H1 (cell line): ENCODE measurements at places on chromosomes 16 and 17. TPM values are rescaled to one million over a fixed set of nuclear protein-coding genes. Genes with fewer than 3 reads are reported as not detected.

GRCh38 chr16:89973654-89974335 lies 25.2 kb downstream of the DEF8 start:
- no peak for DNase-seq

DNA sequence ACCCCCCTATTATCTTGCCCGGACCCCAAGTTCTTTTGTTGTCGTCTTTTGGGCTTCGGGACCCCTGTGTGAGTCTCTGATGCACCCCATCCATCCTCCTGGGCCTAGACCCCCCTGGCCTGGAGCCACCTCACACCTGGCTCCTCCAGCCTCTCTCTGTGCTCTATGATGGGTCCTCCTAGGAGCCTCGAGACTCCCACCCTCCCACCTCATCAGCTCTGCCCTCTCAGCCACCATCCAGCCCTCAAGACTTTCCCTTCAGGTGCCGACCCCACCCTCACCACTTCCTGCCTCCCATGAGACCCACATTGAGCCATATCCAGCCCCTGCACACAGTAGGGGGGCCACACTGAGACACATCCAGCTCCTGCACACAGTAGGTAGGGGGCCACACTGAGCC lies 8.7 kb upstream of the ATP2A3 start:
- no peak for DNase-seq

- no peak for DNase-seq
Observed at GRCh38 chr17:21008992-21009671, 33.7 kb downstream of the USP22 start.

DNA sequence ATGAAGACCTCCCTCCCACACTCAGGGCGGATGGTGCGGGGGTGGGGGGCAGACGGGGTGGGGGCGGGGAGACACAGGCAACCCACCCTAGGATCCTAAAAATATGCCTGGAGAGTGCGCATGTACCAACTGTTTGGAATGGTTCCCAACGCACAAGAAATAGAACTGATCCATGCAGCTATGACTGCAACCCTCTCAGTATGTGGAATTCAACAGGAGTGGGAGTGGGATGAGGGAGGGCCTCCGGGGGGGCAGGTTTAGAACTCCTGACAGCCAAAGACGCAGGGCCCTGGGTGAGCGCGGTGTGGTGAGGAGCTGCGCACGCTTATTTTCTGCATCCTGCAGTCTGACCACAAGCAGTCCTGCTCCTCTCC lies 1.1 kb upstream of the P2RX5 start:
- DNase-seq: no peak

NHLRC4 gene
- total RNA-seq: 0.75 and 0.76 TPM in 2 replicates

SLC13A5 gene
- total RNA-seq: 1.8 and 2.6 TPM in 2 replicates

DNA sequence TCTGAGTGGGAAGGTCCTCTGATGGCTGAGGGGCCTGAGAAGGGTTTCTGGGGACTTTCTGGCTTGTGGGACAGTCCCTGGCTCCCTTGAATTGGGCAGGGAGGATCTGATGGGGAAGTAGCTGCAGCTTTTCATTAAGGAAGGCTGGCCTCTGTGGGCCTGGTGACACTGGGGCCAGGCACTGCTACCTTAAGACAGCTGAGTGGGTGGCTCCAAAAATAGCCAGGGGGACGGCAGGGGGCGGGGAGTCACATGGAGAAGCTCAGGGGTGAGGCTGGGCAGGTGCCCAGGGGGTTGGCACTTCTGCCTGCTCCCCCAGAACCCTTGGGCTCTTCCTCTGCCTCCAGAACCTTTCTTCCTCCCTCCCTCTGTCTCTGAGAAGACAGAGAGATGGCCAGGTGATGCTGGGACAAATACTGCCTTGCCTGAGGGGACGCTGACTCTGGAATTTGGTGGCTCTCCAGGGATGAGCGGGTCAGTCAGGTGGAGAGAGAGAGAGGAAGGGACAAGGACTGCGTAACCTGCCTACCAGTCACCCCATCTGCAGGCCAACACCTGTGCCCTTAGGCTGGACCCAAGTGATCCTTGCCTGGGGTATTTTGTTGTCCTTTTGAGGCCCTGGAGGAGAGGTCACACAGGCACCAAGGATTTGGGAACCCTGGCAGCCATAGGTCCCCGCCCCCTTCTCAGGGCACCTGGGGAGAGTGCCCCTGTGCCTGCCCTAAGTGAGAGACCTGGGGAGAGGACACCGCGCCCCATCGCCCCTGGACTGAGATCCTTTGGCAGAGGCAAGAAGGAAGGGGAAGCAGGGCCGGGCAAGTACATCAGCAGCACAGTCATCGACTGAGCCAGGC lies 1.7 kb upstream of the SGCA start:
- DNase-seq: no peak

- DNase-seq: no peak
Observed at GRCh38 chr17:27566671-27567562, 64.1 kb upstream of the LGALS9 start.

DNA sequence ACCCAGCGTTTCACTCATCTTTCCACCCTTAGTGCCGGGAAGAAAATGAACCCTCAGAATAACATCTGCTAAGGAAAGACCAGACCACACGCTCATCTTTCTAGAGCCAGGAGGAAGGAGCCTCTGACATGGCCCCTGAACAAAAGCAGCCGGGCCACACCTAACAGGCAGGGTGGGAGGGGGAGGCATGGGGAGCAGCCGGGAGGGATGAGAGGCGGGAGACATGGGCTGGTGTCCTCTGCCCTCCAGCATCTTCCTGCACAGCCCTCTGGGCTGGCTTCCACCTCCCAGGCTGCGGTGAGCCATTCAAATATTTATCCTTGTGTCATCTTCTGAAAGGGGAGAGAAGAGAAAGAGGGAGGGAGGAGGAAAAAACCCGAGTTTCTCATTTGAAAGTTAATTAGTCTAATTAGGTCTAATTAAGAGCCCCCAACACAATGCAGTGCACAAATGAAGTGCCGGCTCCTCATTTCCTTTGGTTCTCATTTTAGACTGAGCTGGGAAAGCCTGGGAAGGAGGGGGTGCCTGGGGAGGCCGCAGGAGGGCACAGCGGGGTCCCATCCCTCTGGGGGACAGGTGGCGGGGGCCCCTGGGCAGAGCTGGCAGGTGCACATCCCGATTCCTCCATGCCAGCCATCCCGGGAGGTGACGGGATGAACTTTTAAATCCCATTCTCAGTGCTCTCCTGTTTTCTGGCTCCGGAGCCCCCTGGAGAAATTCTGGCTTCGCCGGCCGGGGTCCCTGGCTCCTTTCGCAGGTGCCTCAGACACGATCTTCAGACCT lies 90.5 kb downstream of the ENGASE start:
- DNase-seq: no peak

DNA sequence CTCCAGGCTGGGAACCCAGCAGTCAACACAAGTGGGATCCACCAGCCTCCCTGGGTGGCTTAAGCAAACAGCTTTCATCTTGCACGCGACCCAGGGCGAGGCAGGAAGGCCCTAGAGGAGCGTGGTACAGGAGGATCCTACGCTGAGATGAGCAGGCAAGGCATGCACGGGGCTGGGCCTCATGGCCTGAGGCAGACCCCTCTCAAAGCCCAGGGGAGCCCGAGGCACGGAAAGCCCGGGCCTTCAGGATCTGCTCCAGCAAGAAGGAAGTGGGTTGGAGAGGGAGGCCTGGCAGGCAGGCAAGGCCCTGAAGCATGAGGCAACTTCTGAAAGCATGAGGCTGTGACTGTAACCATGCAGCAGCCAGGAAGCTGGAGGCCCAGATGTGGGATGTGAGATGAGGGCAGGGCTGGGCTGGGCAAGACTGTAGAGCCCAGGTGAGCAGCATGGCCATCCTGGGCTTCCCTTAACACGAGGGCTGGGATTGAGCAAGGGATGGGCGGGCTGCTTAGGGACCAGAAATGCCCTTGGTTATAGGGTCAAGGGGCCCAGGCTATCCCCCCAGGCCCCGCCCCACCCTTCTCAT lies 338.7 kb downstream of the C16orf95 start:
- DNase-seq: no peak

DNA sequence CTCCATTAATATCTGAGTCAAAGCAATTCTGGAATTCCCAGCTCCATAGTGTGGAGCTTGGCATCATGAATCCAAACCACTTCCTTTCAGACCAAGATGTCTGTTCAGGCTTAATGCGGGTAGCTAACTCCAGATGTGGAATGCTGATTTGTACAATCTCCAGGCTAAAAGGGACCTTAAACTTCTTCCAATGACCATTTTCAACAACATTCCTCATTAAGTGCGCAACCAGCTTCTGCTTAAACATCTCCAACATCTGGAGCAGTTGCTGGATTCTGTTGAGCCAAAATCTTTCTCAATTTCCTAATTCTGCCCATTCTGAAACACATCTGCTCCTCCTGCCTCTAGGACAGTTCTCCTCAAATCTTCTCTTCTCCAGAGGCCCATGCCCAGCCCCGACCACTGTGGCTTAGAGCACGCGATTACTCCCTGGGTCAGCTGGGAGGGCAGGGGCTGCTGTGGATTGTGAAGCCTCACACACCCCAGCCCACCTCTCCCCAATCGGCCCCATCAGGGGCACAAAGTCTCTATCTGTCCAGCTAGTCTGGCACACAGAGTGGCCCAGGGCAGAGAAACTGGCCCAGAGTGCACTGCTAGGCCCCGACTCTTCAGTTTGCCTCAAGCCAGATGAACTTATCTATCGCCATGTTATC lies 36.2 kb downstream of the ASPA start:
- DNase-seq: no peak

DNA sequence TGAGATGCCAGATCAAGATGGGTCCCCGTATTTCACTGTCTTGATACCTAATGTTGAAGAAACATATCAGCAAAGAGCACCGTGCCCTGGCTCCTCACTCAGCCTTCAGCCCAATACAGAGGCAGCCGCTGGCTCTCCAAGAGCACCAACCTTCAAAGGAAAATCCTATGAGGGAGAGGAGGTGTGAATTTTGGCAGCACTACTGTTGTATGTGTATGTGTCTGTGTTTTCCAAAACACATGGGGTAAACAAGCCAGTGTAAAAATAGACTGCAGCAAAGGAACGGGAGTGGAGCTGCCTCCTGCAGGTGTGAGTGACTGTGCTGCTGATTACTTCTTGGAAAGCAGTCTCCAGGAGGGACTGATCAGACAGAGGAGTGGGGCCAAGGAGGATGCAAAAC lies 194.0 kb upstream of the CDH5 start:
- DNase-seq: no peak

GRCh38 chr17:27878776-27879562 lies 14.2 kb downstream of the LYRM9 start:
- DNase-seq: no peak
